ENCODE measurements at places on chromosomes 5 and 9.

GRCh38 chr5:39498278-39498952 lies 73.6 kb upstream of the DAB2 start:
- no peak for ATAC-seq

DNA sequence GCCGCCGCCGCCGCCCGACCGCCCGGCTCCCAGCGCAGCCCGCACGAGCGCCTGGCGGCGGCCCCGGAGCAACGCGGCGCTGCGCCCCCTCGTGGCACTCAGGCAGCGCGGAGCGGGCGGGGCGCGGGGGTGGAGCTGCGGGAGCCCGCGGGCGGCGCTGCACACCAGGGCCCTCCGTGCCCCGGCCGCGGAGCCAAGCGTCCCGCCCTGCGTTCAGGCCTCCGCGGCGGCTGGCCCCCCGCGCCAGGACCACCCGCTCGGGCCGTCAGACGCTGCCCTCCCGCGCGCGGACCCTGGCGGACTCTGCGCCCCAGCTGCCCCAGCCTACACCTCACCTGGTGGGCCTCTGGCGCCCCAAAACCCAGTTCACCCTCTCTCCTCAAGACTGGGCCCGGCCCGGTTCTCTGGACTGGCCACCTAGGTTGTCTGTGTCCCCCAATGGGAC lies at the start of gene RASGEF1C:
TSS of gene RASGEF1C (minus strand) at position 75 of the 445 bp plus-strand sequence. CDS start 71,159 bp downstream, outside the sequence.
- peak; percentile 89 for ATAC-seq

DNA sequence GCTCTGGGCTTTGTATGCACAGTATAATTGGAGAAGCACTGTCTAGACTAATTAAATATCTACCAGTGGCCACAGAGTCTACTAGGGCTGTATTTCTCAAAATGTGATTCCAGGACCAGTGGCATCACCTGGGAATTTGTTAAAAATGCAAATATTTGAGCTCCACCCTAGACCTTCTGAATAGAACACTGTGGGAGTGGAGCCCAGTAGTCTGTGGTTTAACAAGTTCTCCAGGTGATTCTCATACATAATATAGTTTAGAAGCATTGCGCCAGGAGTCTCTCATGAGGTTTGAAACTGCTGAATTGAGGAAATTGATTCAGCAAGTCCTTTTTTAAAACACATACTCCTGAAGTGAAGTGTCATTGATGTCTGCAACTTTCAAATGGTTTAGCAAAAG lies 74.7 kb downstream of the FCHO2 start:
- ATAC-seq: peak; percentile 92

DNA sequence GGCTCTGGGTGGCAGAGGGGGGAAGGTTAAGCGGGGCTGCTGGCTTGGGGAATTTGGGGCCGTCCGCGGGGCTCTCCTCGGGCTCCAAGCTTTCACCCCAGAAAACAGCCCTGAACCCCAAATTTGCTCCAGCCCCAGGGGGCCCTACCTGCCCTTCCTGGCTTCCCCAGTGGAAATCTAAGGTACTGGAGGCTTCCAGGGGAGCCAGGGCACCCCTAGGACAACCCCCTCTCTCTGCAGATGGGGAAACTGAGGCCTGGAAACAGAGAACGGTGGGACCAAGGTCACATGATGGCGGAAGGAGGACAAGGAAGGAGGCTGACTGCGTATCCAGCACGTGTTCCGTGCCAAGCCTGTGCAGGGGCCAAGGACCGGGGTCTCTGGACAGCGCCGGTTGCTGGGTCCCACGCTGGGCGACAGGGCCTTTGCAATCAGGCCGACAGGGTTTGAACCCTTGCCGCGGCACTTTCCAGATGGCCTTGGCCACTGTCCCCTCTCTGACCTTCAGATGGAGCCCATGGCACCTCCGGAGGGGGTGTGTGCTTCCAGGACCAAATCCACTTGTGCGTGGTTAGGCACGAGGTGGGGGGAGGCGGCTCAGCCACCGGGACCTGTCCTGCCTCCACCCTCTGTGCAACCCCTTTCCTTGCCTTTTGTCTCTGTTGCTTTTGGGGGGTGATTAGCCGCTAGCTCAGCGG lies 183.1 kb downstream of the C9orf50 start:
- ATAC-seq: peak; percentile 12

DNA sequence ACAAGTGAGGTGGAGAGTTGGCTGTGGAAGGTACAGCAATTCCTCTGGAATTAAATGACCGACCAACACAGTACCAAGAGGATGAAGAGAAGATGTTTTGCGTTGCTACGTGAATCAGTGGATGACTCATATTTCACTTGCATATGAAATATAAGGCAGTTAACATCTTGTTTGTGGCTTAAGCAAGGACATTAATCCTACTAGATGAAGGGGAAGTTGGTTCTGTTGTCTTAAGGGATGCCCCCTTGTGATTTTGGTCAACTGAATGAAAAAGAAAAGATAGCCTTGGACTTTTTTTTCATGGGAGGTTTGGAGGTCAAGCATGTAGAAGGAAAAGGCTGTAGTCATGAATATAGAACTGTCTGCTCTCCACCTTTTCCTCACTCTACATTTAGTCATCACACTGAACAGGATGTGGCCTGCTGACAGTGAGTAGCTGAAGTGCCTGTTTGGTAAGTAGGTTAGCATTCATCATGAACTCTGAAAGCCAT lies 33.9 kb downstream of the VLDLR start:
- peak; percentile 95 for ATAC-seq

DNA sequence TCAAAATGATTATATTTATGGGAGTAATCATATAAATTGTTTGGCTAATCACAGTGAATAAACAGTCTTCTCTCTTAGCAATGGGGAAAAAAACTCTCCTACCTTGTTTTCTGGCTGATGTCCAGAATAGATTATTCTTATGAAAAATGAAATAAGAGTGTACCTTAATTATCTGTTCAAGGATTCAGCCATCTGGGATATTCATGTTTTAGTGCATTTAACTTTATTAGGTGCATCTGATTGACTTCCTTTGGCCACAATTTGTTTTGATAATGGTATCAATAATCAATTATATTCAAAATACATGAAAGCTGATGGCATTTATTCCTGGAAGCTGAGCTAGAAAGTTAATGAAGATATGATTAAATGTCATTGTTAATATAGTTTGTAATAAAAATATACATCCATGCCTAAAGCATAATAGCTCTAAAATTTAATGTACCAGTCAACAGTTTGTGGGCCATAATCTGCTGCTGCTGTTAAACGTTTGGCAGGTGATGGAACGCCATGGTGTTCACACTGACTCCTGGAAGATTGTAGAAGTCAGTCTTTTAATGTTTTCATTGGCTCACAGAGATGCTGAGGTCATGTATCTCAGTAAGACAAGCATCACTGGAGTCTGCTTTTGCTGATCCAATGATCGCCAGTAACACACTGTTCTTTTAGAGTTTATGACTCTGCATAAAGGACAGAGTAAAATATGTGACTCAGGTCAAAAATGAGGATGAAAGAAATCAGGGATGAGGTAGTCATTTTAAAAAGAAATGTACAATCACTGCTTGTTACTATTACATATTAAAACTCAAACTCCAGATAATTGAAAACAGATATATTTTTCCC lies 105.8 kb downstream of the ISL1 start:
- ATAC-seq: no peak

- ATAC-seq: peak; percentile 67
Measured at GRCh38 chr9:124659099-124659659, 111.9 kb downstream of the NR6A1 start.

DNA sequence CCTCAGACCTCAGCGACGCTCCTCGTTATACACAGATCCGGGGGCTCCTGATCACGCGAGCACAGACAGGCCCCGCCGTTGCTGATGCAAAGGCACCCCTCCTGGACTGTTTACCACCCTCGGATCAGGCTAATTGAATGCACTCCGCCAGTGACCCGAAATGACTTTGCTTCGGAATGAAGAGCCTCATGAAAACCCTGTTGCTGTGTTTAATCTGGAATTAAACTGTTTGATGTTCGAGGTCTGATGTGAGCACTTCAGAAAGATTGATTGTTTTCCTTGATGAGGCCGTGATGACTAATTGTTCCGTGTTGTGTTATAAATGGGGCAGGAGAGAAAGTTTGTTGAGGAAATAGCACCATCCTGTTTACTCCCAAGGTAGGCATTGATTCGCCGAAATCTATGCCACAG lies 190.5 kb upstream of the PPP1R26 start:
- peak; percentile 38 for ATAC-seq

DNA sequence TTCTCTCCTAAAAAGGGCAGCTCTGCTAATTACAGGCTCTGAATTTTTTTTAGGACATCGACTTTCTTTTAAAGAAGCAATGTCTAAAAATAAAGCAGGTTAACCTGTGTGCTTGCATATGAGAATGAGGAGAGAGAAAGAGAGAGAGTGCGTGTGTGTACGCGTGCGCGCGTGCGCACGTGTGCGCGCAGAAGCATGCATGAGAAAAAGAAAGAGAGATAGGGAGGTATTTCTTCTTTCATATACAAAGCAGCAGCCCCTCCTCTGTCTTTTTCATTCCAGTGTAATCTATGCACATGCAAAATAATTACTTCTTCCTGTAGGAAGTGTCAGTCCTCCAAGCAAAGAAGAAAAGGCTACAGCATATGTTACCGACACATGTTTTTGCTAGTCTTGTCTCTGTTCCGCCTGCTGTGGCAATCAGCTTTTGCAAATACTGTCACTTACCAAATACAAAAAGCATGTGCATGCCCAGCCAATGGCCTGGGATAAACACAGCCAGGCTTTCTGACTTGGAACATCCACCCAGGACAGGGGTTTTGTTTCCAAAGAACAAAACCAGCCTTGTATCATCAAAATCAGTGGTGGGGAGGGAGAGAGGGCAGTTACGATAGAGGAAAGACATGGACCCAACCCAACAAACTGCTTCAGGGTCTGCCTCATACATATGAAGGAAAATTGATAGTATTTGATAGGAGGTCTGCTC lies 252.3 kb upstream of the SLC24A2 start:
- no peak for ATAC-seq

DNA sequence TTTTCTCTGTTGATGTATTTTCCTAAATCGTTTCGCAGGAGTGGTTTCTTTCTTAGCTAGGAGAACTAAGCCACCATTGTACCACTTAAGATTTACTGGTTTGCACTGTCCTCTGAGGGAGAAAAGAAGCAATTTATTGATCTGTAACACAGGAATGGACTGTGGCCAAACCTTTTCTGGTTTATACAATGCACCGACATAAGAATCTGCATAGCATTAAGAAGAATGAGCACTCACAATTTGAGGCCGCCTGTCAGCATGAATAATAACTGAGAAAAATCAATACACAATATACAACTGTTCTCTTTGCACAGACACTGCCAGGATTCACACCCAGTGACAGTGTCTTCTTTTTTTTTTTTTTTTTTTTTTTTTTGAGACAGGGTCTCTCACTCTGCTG lies 168.6 kb upstream of the DMRT1 start:
- no peak for ATAC-seq

GRCh38 chr9:134240361-134240760 lies 76.0 kb upstream of the RNU6ATAC start:
- no peak for ATAC-seq

GRCh38 chr9:97512966-97513560 lies 11.6 kb downstream of the TMOD1 start:
- ATAC-seq: no peak

DNA sequence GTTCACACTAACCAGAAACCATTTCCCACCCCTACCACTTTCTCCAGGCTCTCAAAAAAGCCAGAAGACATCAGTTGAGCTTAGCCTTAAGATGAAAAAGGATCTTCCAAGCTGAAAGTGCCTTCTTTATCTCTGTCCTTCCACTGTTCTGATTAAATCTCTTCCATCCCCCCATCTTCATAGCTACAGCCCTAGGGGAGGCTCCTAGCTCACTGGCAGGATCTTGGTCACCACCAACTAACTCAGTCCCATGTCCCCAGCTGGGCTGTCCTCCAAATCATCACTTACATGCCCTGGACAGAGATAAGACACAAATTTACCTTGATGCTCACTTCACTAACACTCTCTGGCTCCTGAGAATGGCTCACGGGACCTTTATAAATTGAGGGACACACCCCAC lies 14.3 kb downstream of the LCP2 start:
- ATAC-seq: no peak

- ATAC-seq: peak; percentile 81
Measured at GRCh38 chr9:129752900-129753729, at the start of gene PTGES. PTGES (minus strand) TSS chr9:129753042; CDS start chr9:129753012, 30 bp downstream.

- no peak for ATAC-seq
Measured at GRCh38 chr9:131757549-131757948, 17.7 kb upstream of the RAPGEF1 start.
